Glutamatergic neuron (in vitro differentiated cells): ENCODE measurements at places on chromosomes 3 and 15. TPM values are rescaled to one million over a fixed set of nuclear protein-coding genes. Genes with fewer than 3 reads are reported as not detected.
A peak's percentile ranks its signal among the peaks of the same experiment; 100 is the strongest.

Gene ANKDD1A
- 6.8 TPM for total RNA-seq

DNA sequence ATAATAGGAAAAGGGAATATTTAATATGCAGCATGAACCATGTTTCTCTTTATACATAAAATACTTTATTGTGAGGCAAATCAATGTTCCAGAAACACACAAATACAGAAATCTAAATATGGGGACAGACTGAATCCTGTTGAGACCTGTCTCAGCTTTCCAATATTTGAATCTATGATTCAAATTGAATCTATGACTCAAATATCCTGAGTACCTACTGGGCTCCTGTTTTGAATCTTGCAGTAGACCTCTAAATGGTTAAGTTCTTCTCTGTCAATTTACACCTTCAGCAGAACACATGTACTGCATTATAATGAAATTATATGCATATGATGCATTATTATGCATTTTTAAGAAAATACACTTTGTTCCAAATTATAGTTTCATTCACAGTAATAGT, 143.2 kb upstream of the PLXND1 start:
- peaks cover 3% of the 10 kb centered on the region for H3K27me3 ChIP-seq
- no peaks in the 10 kb centered on the region for H3K4me1 ChIP-seq
- H3K4me3 ChIP-seq, result no peak overlapping the region
- DNase-seq, result no peak

DNA sequence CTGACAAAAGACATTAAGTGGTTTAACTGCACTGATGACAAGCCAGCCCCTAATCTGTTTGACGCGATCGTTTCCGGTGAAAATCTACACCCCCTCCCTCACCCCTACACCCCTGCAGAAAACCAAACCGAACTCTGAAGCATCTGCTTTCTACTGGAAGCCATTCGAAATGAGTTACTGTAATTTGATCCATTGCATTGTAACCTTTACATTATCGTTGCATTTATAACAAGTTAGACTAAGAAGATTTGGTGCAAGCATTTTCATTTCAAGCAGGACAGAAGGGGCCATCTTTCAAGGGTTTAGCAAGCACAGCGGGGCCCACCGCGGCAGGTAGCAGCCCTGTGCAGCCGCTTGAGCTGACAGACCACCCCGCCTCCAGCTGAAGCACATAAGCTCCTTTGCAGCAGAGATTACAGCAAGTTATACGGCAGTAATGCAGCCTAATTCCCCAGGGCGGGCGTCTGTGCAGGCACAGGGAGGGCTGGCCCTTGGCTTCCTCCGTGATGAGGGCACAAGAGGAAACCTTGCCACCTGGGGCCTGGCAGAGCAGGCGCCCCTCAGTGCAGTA, 79.3 kb downstream of the CHSY1 start:
- peaks cover 50% of the 10 kb centered on the region for H3K4me1 ChIP-seq
- peaks cover 4% of the 10 kb centered on the region for H3K36me3 ChIP-seq
- DNase-seq, result peak; percentile 79
- H3K27ac ChIP-seq, result peak overlapping the region; percentile 90

- DNase-seq, result peak; percentile 45
- H3K27ac ChIP-seq, result no peak overlapping the region
- H3K36me3 ChIP-seq, result no peaks in the 10 kb centered on the region
- H3K27me3 ChIP-seq, result peaks cover 5% of the 10 kb centered on the region
Observed at GRCh38 chr3:49912881-49913281, 9.2 kb upstream of the MST1R start.

DNA sequence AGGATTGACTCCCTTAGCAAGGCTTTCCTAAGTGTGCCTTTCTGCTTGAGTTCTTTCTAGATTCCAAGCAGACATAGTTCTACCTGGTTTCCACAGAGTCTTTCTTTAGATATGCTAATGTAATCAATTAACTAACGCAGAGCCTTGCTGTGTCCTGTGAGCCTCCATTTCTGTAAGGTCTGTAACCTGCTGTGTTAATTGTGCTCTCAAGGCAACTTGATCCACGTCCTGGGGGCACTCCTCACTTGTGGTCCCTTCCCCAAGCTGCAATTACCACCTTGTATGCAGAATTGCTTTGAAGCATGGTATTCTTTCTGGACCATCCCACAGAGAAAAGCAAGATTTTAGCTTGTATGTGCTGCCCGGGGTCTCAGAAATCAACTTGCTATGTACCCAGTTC, 29.5 kb upstream of the THSD4 start:
- no peak for DNase-seq
- peaks cover 6% of the 10 kb centered on the region for H3K36me3 ChIP-seq
- H3K4me1 ChIP-seq, result no peaks in the 10 kb centered on the region
- H3K4me3 ChIP-seq, result no peak overlapping the region
- H3K27me3 ChIP-seq, result no peaks in the 10 kb centered on the region
